CD8-positive, alpha-beta memory T cell (primary cell): ENCODE measurements at places on chromosomes 7 and 10. TPM values are rescaled to one million over a fixed set of nuclear protein-coding genes. Genes with fewer than 3 reads are reported as not detected.

GRCh38 chr7:115240242-115240641, 318.3 kb downstream of the MDFIC start:
- no peaks in the 10 kb centered on the region for H3K27me3 ChIP-seq
- DNase-seq: no peak
- H3K4me3 ChIP-seq: no peak overlapping the region
- H3K36me3 ChIP-seq: no peaks in the 10 kb centered on the region

DNA sequence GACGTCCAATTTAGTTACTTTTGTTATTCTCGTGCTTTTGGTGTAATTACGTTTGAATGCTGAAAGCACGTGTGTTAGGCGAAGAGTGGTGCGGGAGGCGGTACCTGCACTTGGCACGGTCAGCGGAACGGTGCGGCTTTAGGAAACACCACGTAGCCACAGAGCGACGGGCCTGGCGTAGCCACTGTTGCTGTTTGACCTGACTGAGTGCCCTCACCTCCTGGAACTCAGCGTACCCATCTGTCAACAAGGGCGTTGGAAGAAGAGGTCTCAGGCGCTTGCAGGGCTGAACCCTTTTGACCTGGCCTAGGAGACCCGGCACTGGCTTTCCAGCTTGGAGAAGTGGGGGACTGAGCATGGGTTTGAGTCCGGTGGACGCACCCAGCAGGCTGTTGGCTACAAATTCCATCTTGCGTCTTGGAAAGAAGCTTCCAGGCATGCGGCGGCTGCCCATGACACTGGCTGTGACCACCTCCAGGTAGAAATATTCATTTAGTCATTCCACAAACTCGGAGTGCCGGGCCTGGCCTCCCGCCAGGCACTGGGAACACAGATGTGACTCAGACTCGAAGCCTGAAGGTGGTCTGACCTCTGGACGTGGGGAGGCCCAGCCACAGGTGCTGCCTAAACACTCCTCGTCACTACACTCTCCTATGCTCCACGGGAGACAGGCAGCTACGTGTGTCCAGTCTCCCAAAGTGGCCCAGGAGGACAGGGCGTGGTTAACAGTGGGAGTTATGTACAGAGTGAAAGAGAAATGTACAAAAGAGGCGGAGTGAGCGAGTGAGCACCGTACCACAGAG, 22.2 kb downstream of the FAM20C start:
- H3K36me3 ChIP-seq: no peaks in the 10 kb centered on the region
- H3K4me1 ChIP-seq: no peaks in the 10 kb centered on the region
- DNase-seq: no peak

DNA sequence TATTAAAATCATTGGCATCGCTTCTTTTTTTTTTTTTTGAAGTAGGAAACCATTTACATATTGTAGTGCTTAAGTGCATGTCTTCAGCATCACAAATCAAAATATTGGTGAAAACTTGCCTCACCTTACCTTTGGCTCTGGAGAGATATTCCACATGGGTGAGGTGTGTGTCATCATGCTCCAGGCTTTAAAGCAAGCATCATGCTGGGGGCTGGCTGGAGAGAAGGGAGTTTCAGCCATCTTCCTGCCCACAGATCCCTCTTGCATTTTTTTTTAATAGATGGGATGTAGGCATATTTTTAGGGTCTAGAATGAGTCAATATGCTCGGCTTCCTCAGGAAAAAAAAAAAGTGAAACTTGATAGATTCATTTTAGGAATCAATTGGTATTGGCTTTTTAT, 2.3 kb upstream of the INSYN2A start:
- H3K36me3 ChIP-seq: no peaks in the 10 kb centered on the region
- no peak overlapping the region for H3K27ac ChIP-seq
- no peaks in the 10 kb centered on the region for H3K27me3 ChIP-seq
- H3K4me3 ChIP-seq: no peak overlapping the region

- H3K27ac ChIP-seq: no peak overlapping the region
- H3K27me3 ChIP-seq: no peaks in the 10 kb centered on the region
- DNase-seq: no peak
- H3K36me3 ChIP-seq: no peaks in the 10 kb centered on the region
- peaks cover 21% of the 10 kb centered on the region for H3K4me1 ChIP-seq
These were observed 135.7 kb upstream of the GDF10 start for GRCh38 chr10:47164126-47164799.

DNA sequence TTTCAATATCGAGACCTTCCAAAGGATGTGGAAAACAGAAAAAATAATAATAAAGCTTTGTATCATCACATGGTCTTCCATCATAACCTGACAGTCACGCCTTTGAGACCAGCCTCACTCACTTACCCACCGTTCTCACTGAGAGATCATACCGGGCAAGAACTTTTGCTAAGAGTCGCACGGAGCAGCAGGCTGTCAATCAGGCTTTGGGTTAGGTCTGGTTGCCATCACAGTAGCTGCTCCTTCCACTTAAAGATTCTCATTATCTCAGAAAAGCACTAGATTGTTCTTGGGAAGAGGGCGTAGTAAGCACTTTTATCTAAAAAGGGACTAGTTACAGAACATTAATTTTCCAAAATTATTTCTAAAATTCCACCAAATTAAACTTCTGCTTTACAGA, 2.0 kb downstream of the RELN start:
- H3K4me1 ChIP-seq: no peaks in the 10 kb centered on the region
- H3K36me3 ChIP-seq: no peaks in the 10 kb centered on the region
- no peaks in the 10 kb centered on the region for H3K27me3 ChIP-seq
- H3K4me3 ChIP-seq: no peak overlapping the region
- DNase-seq: no peak

- peaks cover 29% of the 10 kb centered on the region for H3K36me3 ChIP-seq
- H3K27me3 ChIP-seq: no peaks in the 10 kb centered on the region
- no peak for DNase-seq
- H3K4me1 ChIP-seq: no peaks in the 10 kb centered on the region
- H3K27ac ChIP-seq: no peak overlapping the region
- no peak overlapping the region for H3K4me3 ChIP-seq
These were observed 90.1 kb downstream of the CYP51A1 start for GRCh38 chr7:92044148-92044547.

- no peak overlapping the region for H3K4me3 ChIP-seq
- peaks cover 72% of the 10 kb centered on the region for H3K4me1 ChIP-seq
- no peak overlapping the region for H3K27ac ChIP-seq
- no peaks in the 10 kb centered on the region for H3K36me3 ChIP-seq
These were observed 14.0 kb downstream of the RALA start for GRCh38 chr7:39637400-39637799.

GRCh38 chr10:105024184-105024583, 383.1 kb downstream of the SORCS3 start:
- no peak for DNase-seq
- no peaks in the 10 kb centered on the region for H3K36me3 ChIP-seq
- H3K4me3 ChIP-seq: no peak overlapping the region
- H3K27me3 ChIP-seq: no peaks in the 10 kb centered on the region

- no peaks in the 10 kb centered on the region for H3K36me3 ChIP-seq
- no peak overlapping the region for H3K27ac ChIP-seq
- no peak for DNase-seq
- no peaks in the 10 kb centered on the region for H3K27me3 ChIP-seq
- no peak overlapping the region for H3K4me3 ChIP-seq
These were observed 27.5 kb upstream of the C10orf53 start for GRCh38 chr10:49651917-49652316.

GRCh38 chr7:26156451-26157420, 4.7 kb downstream of the NFE2L3 start:
- H3K36me3 ChIP-seq: no peaks in the 10 kb centered on the region
- peak overlapping the region; percentile 59 for H3K27ac ChIP-seq
- no peaks in the 10 kb centered on the region for H3K27me3 ChIP-seq
- peak overlapping the region; percentile 54 for H3K4me3 ChIP-seq
- DNase-seq: peak; percentile 52
- peaks cover 53% of the 10 kb centered on the region for H3K4me1 ChIP-seq

- DNase-seq: peak; percentile 75
- H3K4me1 ChIP-seq: no peaks in the 10 kb centered on the region
- no peak overlapping the region for H3K27ac ChIP-seq
- no peak overlapping the region for H3K4me3 ChIP-seq
- H3K36me3 ChIP-seq: no peaks in the 10 kb centered on the region
- H3K27me3 ChIP-seq: no peaks in the 10 kb centered on the region
These were observed 38.5 kb upstream of the MKRN1 start for GRCh38 chr7:140517546-140518369.

GRCh38 chr10:102919246-102919959, 1.3 kb downstream of the CNNM2 start:
- no peaks in the 10 kb centered on the region for H3K27me3 ChIP-seq
- no peak for DNase-seq
- H3K36me3 ChIP-seq: no peaks in the 10 kb centered on the region
- H3K27ac ChIP-seq: no peak overlapping the region
- peak overlapping the region; percentile 96 for H3K4me3 ChIP-seq

DNA sequence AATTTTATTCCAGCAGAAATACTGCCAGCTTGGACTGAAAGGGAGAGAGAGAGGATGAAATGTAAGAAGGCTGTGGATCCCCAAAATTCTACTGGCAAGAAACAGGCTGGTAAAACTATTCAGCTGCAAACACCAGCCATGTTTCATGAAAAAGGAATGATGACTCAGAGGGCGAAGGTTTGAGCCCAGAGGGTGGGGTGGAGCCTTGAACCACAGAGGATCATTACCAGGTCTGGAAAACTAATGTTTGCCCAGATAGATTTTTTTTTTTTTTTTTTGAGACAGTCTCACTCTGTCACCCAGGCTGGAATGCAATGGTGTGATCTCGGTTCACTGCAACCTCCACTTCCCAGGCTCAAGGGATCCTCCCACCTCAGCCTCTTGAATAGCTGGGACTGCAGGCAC, 41.7 kb upstream of the NRF1 start:
- no peaks in the 10 kb centered on the region for H3K36me3 ChIP-seq
- H3K4me1 ChIP-seq: no peaks in the 10 kb centered on the region
- no peak overlapping the region for H3K27ac ChIP-seq
- no peak for DNase-seq
- no peak overlapping the region for H3K4me3 ChIP-seq

GRCh38 chr7:27182861-27183681, 2.0 kb downstream of the HOXA11 start:
- H3K4me1 ChIP-seq: peaks cover 43% of the 10 kb centered on the region
- H3K27me3 ChIP-seq: peaks cover 76% of the 10 kb centered on the region
- DNase-seq: peak; percentile 36
- no peak overlapping the region for H3K4me3 ChIP-seq

DNA sequence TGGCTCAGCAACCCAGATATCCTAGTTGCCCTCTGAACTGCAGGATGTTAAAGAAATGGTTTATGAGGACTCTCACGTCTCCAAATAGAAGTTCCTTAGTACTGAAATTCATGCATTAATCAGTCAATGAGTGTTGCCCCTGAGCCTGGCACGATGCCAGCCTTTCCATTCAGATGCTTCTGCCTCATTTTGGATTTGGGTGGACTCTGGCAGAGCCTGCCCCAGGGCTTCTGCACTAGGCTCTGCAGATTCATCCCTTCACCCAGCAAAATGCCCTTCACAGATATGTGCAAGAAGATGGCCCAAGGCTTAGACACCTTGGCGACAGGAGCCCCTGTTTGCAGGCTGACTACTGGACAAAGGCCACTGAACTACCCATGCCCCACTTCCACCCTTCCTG, 747.8 kb downstream of the GRID1 start:
- DNase-seq: no peak
- no peak overlapping the region for H3K27ac ChIP-seq
- H3K36me3 ChIP-seq: no peaks in the 10 kb centered on the region
- H3K4me3 ChIP-seq: no peak overlapping the region

- no peak overlapping the region for H3K4me3 ChIP-seq
- no peak for DNase-seq
- no peak overlapping the region for H3K27ac ChIP-seq
These were observed 141.7 kb upstream of the PFKP start for GRCh38 chr10:2925631-2926030.

CNNM1 gene
- 0.16 TPM for total RNA-seq

CCDC172 gene
- total RNA-seq: not detected

ADAM12 gene
- 0.31 TPM for total RNA-seq

DMBT1 gene
- total RNA-seq: not detected

ZCWPW1 gene
- total RNA-seq: 5.0 TPM

OR2A42 gene
- total RNA-seq: not detected

CLDN3 gene
- not detected for total RNA-seq
